NCI-H1436 (cell line): ENCODE measurements at places on chromosomes 7 and 10.
A peak's percentile ranks its signal among the peaks of the same experiment; 100 is the strongest.

- DNase-seq, result peak; percentile 77
Measured at GRCh38 chr7:68682910-68683309, 915.4 kb upstream of the AUTS2 start.

DNA sequence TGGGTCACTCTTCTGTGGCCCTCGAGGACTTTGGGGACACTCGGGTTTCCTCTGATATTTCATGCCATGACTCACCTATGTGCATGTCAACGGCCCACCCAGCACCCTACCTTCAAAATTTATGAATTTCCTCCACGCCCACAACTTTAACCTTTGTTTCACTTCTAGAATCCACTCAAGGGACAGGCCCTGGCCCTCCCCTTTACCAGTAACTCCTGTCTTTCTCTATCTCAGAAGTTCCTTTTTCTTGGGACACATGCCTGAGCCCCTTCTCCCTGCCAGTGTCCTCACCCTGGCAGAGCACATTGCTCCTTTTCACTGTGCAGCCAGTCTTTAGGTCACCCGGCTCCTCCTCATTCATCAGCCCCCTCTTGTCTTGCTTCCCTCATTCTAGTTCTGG lies 282.5 kb upstream of the KLF6 start:
- no peak for DNase-seq

GRCh38 chr7:99737726-99738125 lies 2.7 kb upstream of the CYP3A7 start:
- no peak for DNase-seq

GRCh38 chr7:49174396-49174795 lies 250.0 kb downstream of the CDC14C start:
- no peak for DNase-seq

DNA sequence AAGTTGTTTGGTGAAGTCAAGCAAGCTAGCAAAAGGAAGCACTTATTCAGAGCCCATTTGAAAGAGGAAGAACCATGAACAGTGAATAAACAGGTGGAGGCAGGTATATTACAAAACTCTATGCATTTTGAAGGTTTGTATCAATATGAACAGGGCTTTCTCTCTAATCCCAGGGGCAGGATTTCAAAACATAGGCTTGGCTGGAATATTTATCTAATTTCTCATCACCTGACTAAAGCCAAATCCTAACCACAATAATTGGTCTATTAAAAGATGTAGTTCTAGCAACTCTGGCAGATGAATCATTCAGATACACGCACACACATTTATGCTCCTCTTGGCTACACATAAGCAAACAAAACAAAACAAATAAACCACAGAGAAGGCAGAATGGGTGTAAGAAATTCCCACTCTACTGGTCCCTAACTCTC lies 554.4 kb downstream of the INHBA start:
- DNase-seq, result no peak

DNA sequence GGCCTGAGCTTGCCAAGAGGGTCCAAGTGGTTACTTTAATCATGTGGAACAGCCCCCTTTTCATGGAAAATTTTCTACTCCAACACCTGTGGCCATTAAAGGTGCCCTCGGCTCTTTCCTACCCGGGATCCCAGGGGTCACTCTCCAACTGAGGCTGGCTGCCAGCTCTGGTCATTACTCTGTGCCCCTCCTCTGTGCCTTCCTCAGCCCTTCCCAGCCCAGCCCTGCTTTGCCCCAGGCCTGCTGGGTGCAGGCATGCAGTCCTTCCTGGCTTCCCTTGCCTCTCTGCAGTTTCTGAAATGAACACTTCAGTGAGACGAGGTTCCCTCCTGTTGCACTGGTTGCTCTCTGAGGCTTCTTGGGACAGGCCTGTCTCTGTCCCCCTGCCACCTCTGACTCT lies 951.1 kb upstream of the ZNF722 start:
- no peak for DNase-seq

GRCh38 chr10:44619521-44619920 lies 234.6 kb upstream of the CXCL12 start:
- DNase-seq, result no peak

DNA sequence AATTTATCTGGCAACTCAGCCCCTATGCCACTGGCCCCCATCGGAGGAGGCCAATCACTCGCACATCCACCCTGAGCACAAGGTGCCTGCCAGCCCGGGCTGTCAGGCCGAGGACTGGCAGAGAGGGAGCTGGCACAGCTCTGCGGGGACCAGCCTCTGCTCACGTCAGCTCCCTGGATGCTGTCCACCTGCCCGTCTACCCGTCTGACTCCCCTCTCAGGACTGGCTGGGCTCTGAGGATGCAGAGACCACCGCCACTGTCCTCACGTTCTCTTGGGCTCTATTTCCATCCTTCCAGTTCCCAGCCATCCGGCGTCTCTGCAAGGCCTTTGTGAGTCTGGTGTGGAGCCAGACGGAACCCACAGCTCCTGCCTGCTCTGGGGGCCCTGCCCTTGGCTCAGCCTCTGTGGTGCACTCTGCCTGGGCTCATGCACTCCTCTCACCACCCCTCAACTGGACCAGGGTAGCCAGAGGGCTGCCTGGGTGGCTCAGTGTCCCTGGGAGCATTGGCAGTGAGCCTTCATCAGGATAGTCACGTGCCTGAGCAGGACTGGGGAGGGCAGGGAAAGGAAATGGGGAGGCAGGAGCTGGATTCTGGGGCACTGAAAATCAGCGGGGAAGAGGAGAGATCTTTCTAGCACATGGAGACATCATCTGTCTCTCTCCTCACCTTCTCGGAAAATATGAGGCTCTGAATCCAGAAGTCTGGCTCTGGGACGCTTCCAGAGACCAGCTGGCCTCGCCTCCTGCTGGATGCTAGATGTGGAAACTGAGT lies 38.0 kb upstream of the PCBD1 start:
- no peak for DNase-seq

GRCh38 chr7:35728412-35729060 lies 33.6 kb upstream of the HERPUD2 start:
- no peak for DNase-seq

GRCh38 chr7:741850-742249 lies 14.8 kb upstream of the PRKAR1B start:
- DNase-seq, result no peak

DNA sequence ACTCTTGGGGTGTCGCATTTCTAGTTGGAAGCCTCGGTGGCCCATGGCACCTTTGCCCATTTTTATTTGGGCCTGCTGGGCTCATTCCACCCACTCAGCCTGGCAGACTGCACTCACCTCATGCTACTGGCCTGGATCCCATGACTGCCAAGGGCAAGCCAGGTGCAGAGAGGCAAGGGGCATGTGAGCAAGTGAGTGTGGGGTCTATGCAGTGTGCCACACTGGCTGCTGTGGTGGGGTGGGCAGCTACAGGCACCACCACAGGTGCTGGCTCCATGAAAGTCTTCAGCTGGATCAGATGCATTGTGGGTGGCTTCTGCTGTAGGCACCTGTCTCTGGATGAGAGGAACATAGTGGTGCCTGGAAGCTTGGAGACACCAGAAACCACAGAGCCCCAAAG lies 220.8 kb downstream of the POLR1F start:
- no peak for DNase-seq

DNA sequence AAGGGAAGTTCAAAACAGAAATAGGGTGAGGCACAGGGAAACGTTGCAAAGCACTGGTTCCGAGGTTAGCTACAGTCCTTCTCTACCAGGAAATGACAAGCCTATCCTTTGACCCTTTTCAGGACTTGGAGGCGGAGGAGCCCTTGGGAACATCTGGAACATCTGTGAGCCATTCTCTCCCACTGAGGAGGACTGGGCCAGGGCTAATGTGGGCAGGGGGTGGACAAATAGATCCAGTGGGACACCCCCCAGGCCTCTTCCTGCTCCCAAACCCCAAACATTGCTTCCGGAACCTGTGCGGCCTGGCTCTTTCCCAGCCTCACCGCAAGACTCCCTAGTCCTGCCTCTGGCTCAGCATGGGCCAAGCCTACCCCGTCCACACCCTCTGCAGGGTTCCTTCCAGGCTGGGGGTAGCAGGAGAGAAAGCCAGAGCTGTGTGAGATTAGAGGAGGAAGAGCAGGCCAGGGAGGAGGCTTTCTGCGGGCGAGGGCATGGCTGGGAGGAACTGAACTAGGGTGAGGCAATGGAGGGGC lies 36.5 kb downstream of the GHRHR start:
- DNase-seq, result no peak

DNA sequence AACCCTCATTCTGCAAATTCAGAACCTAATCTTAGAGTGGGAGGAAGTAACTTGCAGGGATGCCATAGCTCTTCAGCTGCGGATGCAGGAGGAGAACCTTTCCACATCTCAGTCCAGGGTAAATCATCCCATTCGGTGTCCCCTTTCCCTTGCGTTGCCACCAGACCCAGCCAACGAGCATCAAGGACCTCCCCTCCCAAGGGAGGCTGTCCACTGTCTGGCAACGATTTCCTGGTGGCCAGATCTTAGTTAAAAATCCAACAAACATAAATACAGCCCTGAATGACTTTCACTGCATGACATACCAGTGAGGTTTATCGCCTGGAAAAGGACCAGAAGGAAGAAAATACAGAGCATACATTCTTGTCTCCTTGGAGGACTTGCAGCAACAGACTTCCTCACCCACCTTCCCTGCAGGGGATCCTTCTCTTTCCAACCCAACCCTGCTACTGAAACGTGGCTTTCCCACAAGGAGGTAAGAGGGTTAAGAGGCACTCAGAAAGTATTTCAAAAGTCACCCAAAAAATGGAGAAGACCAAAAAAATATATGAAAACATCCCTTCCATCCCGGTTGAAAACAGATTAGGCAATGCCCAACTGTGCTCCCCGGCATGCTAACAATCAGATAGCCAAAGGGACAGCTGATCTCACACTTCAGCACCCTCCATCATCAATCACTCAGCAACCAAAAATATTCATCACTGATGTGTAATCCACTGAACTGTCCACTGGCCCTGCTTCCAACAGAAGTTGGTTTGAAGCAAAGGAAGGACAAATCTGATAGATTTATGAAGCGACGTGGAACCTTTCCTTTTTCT lies 206.6 kb downstream of the TNS3 start:
- no peak for DNase-seq

DNA sequence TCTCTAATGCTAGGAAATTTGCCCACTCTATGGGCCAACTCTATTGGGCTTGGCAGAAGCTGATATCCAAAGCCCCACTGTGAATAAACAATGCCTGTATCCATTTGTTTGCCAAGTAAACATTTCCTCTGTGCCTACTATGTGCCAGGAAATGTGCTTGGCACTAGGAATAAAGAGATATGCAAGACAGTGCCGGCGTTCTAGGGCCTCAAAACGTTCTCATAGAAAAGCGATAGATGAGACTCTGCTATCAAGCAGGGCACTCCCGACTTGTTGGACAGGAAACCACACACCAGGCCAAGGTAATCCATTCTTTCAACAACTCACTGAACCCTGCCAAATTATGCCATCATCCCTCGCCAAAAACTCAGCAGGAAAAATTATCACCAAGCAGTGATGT lies 196.7 kb downstream of the IPMK start:
- no peak for DNase-seq
